ENCODE measurements at places on chromosomes 4 and X. TPM values are rescaled to one million over a fixed set of nuclear protein-coding genes. Genes with fewer than 3 reads are reported as not detected.

ITM2A gene
- total RNA-seq, result 2.2 TPM

DNA sequence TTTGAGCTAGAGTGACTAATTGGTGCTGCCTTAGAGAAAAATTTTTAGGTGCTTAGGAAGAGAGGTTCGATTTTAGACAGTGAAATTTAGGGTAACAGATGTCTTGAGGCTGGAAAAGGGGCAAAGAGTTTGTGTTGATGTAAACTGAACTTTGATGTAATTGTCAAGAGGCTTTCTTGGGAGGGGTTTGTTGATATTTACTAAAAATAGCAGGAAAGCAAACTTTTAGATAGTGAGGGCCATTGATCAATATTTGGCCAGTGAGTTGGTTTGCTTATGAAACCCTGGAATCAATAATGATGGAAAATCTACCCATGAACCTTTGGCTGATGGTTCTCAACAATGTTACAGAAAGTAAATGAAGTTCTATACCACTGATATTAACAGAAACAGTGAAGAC is 537.5 kb downstream of the KCNIP4 start:
- DNase-seq, result no peak

DNA sequence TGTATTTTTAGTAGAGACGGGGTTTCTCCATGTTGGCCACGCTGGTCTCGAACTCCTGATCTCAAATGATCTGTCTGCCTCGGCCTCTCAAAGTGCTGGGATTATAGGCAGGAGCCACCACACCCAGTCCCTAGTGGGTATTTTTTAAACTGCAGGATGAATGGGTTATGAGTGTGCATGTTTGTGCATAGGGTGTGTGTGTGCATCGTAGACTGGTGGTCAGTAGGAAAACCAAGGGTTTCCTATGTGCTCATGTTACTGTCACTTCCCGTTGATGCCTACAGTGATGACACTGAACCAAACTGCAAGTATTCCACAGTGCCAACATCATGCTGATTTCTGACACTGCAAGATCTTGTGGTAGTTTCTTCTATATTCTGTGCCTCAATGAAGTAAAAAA is 41.1 kb downstream of the DDIT4L start:
- no peak for DNase-seq

GRCh38 chrX:22467571-22467970 is 194.9 kb downstream of the CBLL2 start:
- DNase-seq, result no peak

GRCh38 chrX:24485323-24485722 is 20.2 kb downstream of the PDK3 start:
- DNase-seq, result no peak

- no peak for DNase-seq
These were observed 127.4 kb upstream of the ANKRD50 start for GRCh38 chr4:124839786-124840390.

- no peak for DNase-seq
These were observed 129.0 kb downstream of the BTC start for GRCh38 chr4:74665346-74665745.

Measured in left lobe of liver (tissue), 2 donors.